Tibial nerve (tissue), 4 donors: ENCODE measurements at places on chromosomes 11 and 22.

GRCh38 chr11:27552341-27552740 lies 45.8 kb upstream of the LIN7C start:
- no peak overlapping the region for H3K27ac ChIP-seq
- H3K4me1 ChIP-seq = no peaks in the 10 kb centered on the region

DNA sequence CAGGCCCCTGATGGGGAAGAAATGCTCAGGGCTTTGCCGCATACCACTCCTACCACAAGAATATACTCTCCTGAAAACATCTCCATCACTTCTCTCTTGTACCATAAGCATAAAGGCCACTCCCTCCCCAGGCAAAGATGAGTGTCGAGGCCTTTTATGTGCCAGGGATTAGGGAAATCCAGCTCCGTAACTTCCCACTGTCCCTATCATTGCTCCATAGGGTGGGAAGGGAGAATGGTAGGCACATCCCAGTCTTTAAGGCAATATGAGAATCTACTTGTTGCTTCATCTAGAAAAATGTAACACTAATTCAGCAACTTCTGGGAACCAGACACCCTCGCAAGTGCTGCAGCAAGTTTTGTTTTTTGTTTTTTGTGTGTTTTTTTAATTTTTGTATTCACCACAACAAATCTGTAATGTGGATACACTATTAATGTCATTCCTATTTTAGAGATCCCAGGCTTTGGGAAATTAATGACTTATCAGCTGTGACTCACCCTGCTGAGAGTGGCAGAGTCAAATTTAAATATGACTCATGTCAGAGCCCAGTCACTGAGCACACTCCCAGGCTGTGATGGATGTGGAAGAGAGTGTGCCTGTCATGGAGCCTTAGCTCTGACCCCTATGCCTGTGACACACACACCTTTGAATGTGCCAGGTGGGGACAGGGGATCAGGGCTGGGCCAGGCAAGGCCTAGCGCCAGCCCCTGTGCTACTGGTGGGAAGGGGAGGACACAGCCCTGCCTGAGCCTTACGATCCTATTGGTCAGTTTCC lies 23.4 kb downstream of the PANX1 start:
- no peaks in the 10 kb centered on the region for H3K27me3 ChIP-seq
- H3K27ac ChIP-seq = peak overlapping the region; percentile 73
- peaks cover 74% of the 10 kb centered on the region for H3K4me1 ChIP-seq
- no peak for DNase-seq

DNA sequence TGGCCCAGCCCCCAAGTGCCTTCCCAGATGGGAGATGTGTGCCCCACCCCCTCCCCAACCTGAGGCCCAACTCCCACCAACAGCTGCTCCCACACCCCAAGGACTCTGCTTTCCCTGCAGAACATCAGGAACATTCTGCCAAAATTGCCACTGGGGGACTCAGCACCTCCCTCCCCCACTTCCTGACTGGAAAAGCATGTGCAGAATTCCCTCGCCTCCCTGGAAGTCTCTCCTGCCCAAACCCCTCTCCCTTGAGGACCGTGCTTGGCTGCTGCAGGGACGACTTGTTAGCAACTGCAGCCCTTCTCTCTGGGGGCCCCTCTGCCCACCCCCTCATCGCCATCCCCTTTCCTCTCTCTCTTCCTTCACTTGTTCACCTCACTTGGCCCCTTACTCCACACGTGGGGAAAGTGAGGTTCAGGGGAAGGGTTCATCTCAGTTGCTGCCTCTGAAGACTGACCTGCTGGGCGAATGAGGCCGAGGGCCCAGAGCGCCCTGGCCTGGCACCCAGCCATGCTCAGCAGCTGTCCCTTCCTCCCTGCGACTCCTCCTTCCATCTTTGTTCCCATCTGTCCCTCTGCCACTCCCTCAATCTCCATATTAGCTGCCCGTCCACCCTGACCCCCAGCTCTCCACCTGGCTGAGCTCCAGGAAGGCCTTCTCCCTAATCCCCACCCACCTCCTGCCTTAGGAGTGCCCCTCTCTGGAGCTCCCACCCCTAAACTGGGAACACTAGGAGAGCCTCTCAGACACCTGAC lies 105.1 kb downstream of the CHST1 start:
- H3K36me3 ChIP-seq = no peaks in the 10 kb centered on the region
- H3K4me3 ChIP-seq = no peak overlapping the region
- no peak overlapping the region for H3K27ac ChIP-seq
- no peak for DNase-seq
- H3K4me1 ChIP-seq = no peaks in the 10 kb centered on the region
- H3K27me3 ChIP-seq = no peaks in the 10 kb centered on the region

- no peak for DNase-seq
- H3K27me3 ChIP-seq = no peaks in the 10 kb centered on the region
- H3K36me3 ChIP-seq = no peaks in the 10 kb centered on the region
- H3K4me3 ChIP-seq = no peak overlapping the region
- no peaks in the 10 kb centered on the region for H3K4me1 ChIP-seq
- H3K27ac ChIP-seq = no peak overlapping the region
Measured at GRCh38 chr22:23722724-23723123, 28.2 kb downstream of the ZNF70 start.

DNA sequence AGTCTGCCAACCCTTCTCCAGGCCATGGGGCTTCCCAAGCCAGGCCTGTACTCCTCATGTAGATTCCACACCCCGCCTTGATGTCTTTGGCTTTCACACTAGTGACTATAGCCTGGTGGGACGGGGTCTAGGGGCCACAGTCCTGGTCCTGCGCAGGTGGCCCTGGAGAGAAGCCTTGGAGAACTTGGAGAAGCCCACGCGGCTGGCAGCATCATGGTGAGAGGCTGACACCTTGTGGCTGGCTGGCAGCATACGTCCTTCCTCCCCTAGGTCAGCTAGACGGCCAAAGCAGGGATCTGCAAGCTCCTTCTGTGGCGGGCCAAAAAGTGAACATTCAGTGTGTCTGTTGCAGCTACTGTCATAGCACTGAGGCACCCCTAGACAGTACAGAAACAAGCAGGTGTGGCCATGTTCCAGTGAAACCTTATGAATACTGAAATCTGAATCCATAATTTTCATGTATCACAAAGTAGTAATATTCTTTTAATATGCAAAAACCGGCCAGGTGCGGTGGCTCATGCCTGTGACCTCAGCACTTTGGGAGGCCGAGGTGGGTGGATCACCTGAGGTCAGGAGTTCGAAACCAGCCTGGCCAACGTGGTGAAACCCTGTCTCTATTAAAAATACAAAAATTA lies 42.0 kb downstream of the FAM83F start:
- H3K4me1 ChIP-seq = peaks cover 23% of the 10 kb centered on the region
- no peak for DNase-seq
- no peak overlapping the region for H3K27ac ChIP-seq
- no peaks in the 10 kb centered on the region for H3K27me3 ChIP-seq

- H3K36me3 ChIP-seq = no peaks in the 10 kb centered on the region
- no peak for DNase-seq
- H3K27ac ChIP-seq = no peak overlapping the region
- no peaks in the 10 kb centered on the region for H3K27me3 ChIP-seq
Measured at GRCh38 chr11:100550912-100551632, 136.0 kb upstream of the ARHGAP42 start.
